Dorsolateral prefrontal cortex (tissue), 122 donors: ENCODE measurements at places on chromosomes 6 and 20.

GRCh38 chr6:72524011-72524645 lies 97.7 kb upstream of the KCNQ5 start:
- no peak for DNase-seq

DNA sequence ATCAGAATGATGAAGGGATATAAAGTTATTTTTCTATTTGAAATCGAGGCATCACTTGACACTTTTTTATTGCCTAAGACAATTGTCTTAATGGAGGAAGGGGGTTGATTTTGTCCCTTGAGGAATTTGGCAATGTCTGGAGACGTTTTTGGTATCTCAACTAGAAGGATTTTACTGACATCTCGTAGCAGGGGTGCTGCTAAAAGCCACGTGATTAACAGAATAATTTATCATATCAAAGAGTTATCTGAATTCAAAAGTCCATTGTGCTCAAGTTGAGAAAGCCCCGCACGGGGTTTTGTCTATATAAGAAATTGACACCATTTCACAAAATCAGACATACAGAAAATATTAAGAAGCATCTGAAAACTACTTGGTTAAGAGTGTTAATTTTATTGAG lies 1.5 kb upstream of the TAAR6 start:
- no peak for DNase-seq

DNA sequence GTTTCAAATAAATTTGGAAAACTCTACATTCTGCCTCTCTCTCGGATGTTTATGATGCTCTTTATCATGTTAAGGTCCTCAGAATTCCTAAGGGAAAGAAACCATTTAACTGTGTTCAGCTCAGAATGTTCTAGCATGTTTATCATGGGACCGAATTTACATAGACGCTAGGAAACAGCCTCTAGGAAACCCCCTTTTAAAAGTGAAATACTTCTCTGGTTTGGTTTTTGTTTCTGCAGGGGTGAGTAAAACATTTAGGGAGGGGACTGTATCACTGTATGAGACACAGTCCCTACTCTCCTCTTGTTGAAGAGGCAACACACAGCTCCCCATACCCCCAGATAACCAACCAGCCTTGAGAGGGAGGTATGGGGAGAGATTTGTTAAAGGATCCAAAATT lies 267.6 kb upstream of the SUPT3H start:
- DNase-seq: no peak

DNA sequence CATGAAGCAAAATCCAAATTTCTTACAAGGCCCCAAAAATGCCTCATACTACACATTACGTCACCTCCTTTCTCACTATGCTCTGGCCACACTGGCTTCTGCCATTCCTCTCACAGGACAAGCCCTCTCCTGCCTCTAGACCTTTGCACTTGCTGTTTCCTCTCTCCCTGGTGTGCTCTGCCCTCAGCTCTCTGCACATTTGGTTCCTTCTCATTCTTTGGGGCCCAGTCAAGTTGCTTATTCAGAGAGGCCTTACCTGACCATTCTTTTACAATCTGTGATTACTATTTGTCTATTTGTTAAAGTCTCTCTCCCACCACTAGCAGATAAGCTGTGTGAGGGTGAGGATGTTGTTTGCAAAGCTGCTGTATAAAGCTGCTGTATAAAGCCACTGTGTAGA lies 15.4 kb upstream of the GSTA4 start:
- no peak for DNase-seq

DNA sequence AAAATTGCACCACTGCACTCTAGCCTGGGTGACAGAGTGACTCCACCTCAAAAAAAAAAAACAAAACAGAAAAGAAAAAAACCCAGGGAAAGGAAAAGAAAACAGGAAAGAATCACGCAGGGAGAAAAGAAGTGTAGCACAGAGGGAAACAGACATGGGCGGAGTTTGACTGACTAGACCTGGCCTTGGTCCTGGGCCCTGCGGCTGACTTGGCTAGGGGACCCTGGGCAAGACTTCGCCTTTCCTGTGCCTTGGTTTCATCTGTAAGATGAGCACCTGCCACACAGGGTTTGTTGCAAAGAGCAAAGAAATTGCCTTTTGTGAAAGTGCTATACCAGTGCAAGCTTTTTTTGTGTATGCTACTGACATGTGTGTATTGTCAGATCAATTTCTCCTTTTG lies 71.3 kb upstream of the KCNG1 start:
- DNase-seq: no peak

DNA sequence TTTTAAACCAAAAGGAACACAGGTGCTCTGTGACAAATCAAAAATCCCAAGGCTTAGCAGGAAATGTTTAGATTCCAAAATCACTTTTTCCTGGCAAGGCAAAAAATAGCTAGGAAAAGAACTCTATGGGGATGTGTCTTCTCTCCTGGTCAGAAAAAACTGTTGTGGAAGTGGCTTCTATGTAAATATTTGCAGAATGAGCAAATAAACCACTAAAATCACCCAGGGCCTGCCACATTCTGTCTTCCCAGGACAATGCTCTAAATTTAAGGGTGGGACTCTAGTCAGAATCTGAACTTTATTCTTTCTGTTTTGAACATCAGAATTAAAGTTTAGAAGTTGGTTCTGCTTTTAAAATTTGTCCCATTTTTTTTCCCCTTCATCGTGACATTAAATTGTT lies 29.3 kb downstream of the GCM1 start:
- no peak for DNase-seq

GRCh38 chr20:50478162-50478990 lies 31.8 kb upstream of the PTPN1 start:
- DNase-seq: no peak

DNA sequence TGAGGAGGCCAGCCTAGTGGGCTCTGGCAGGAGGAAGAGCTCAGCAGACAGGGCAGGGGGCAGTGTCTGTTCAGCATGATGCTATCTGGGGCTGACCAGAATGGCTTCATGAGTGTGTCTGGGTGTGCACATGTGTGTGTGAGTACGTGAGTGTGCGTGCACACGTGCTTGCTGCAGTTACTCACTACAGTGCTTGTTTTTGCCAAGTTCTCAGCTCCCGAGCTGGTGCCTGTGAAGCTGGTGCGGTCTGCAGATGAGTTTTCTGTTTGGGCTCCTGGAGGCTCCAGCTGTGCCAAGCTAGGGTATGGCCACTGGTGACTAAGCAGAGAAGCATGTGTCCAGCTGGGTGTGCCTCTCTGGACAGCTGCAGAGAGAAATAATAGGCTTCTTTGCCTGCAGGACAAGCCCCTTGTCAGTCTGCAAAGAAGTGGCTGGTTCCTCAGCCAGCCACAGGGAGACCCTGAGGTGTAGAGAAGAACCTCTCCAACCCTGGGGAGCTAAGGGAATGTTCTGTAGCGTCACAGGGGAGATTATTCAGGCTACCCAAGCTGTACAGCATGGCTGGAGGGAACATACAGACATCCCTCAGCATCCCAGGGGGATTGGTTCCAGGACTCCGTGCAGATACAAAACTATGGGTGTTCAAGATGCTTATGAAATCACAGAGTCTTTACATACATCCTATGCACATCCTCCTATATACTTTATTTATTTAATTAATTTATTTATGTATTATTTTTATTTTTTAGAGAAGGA lies 40.2 kb upstream of the FAM50B start:
- DNase-seq: no peak

- DNase-seq: no peak
Observed at GRCh38 chr6:166197361-166197760, 29.7 kb upstream of the TBXT start.

DNA sequence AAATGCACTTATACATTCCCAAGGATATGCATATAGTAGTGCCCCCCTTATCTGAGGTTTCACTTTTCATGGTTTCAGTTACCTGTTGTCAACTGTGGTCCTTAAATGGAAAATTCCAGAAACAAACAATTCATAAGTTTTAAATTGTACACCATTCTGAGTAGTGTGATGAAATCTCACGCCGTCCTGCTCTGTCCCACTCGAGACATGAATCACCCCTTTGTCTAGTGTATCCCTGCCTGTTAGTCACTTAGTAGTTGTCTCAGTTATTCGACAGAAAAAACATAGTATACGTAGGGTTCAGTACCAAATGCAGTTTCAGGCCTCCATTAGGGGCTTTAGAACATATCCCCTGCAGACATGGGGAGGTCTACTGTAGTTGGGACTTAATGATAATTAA lies 57.0 kb downstream of the MAP1LC3A start:
- DNase-seq: no peak

DNA sequence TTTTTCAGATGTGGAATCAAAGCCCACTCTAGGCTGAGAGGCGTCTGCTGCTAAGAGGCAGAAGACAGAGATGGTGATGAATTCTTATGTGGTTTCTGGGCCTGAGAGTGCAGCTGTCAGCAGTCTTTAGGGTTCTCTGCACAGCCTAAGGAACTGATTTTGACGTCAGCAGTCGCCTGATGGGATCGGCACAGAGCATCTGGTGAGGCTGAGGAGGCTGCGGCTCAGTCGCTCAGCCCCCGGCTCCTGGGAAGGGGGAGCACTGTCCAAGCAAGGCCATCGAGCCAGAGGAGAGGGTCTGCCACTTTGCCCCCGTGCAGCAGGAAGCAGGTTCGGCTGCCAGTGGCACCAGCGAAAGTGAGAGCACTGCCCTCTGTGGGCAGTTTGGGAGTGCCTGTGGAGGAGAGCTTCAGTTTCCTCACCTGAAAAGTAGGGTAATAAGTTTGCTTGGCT lies 92.5 kb downstream of the TCP11 start:
- DNase-seq: peak; percentile 64

GRCh38 chr20:11473983-11474382 lies 443.7 kb upstream of the BTBD3 start:
- no peak for DNase-seq

DNA sequence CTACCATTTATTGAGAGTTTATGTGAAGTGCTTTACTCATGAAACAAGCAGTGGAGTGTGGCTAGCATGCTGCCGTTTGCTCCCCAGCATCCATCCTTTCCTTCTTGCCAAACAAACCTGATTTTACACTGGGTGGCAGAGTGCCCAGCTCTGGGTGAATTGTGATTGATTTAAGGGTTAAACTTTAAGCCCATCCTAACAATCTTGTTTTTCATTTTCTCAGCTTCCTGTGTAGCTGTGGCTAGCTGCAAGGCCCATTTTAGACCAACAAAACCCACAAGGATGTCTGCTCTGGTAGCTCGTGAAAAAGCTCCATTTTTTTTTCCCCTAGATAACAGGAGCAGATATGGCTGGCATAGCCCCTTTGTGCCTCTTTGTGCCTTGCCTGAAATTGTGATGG lies 77.7 kb upstream of the KCNG1 start:
- DNase-seq: no peak

DNA sequence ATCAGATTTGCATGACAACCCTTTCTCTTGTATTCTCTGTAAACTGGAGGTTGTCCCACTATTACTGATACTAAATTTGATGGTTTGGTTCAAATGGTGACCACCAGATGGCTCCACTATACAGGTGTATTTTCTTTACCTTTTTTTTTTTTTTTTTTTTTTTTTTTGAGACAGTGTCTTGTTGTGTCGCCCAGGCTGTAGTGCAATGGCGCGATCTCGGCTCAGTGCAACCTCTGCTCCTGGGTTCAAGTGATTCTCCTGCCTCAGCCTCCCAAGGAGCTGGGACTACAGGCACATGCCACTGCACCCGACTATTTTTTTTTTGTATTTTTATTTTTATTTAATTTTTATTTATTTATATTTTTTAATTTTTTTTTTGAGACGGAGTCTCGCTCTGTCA lies 6.6 kb upstream of the WTAP start:
- DNase-seq: no peak

DNA sequence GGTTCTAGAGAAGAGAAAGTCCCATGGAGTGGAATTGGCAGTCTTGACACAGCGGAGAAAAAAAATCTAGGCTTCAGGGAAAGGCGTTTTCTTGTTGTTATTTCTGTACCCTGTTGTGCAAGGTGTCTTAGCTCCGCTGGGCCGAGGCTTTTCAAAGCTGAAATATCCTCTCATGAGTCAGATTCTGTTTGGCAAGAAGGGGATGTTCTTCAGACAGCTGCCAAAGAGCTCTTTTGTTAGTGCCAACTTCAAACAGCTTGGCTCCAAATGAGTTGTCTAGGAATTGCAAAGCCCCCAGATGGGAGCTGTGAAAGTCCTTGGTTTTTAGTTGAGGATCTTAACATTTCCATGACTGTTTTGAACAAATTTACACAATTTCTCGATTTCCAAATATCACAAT lies 45.6 kb downstream of the LRRN4 start:
- no peak for DNase-seq

- no peak for DNase-seq
Observed at GRCh38 chr6:70507161-70507560, 59.6 kb upstream of the SDHAF4 start.

- no peak for DNase-seq
Observed at GRCh38 chr6:137783710-137784109, 83.3 kb upstream of the TNFAIP3 start.

- DNase-seq: no peak
Observed at GRCh38 chr6:35411066-35411465, 41.1 kb upstream of the FANCE start.

GRCh38 chr6:156538875-156539660 lies 238.1 kb upstream of the ARID1B start:
- no peak for DNase-seq

GRCh38 chr6:63759605-63760105 lies 124.1 kb downstream of the PHF3 start:
- DNase-seq: no peak

DNA sequence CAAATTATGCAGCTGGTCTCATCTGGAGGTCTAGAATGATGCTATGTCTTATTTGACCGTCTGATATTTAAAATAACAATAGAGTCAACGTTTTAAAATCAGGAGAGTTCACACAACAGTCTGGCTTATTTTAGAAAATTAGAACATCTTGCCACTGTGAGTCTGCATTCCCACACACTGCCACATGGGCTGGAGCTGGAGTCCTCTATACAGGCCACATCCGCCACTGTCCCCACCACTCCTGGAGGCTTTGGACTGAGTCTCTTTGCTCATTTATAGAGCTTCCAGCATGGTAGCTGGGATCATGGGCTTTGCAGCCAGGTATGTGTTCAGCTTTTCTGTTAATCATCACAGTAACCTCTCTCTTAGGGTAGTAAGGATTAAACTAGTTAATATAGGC lies 68.8 kb upstream of the ZNFX1 start:
- peak; percentile 62 for DNase-seq

GRCh38 chr20:61157301-61157700 lies 94.8 kb upstream of the CDH4 start:
- DNase-seq: no peak

GRCh38 chr20:37598100-37598543 lies 70.4 kb upstream of the BLCAP start:
- no peak for DNase-seq

DNA sequence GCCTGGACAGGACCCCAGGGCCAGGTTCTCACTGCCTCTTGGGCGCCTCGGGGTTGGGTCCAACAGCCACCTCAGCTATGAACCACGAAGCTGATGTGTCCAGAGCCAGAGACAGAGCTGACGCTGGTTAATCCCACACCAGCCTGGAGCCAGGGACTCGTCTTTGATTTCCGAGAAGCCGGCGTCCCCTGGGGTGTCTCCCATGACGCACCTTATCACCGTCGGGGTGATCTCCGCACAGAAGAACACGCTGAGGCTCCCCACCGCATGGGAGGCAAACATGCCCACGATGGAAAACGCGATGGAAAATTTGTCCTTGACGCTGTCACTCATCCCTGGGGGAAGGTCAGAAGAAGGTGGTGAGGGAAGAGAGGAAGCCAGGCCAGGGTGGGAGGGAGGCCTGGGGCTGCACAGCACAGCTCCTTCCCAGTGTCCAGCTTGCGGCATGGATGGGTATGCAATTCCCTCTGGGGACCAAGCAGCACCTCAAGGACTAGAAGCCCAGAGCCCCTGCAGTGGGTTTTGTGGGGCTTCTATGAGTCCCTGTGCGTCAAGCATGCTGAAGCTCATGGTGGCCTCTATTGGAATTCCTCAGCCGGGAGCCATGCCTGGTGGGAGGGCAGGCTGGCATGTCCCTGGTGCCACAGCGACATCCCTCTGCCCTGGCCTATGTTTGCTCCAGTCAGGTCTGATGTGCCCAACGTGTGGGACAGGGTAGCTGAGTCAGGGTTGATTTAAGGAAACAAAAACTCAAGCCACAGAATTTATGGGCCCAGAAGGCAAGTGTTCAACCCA lies 25.1 kb downstream of the PSMG4 start:
- DNase-seq: no peak
